ENCODE measurements at places on chromosomes 2 and 18. TPM values are rescaled to one million over a fixed set of nuclear protein-coding genes. Genes with fewer than 3 reads are reported as not detected.

TRIP12 gene
- polyA plus RNA-seq: 182 TPM

SLC40A1 gene
- polyA plus RNA-seq: 112 TPM

RNF152 gene
- polyA plus RNA-seq: 9.4 TPM

IL1F10 gene
- not detected for polyA plus RNA-seq

ASAP2 gene
- 53.4 TPM for polyA plus RNA-seq

GALR1 gene
- 0.10 TPM for polyA plus RNA-seq

SPP2 gene
- not detected for polyA plus RNA-seq

RAB17 gene
- 17.5 TPM for polyA plus RNA-seq

ARHGAP28 gene
- polyA plus RNA-seq: 65.5 TPM

CNGA3 gene
- polyA plus RNA-seq: not detected

TEX44 gene
- polyA plus RNA-seq: not detected
